Mesenteric fat pad (tissue), 1 donor: ENCODE measurements at places on chromosomes 6 and 20. TPM values are rescaled to one million over a fixed set of nuclear protein-coding genes. Genes with fewer than 3 reads are reported as not detected.
A peak's percentile ranks its signal among the peaks of the same experiment; 100 is the strongest.

Gene ABHD16B
- total RNA-seq: not detected

DNA sequence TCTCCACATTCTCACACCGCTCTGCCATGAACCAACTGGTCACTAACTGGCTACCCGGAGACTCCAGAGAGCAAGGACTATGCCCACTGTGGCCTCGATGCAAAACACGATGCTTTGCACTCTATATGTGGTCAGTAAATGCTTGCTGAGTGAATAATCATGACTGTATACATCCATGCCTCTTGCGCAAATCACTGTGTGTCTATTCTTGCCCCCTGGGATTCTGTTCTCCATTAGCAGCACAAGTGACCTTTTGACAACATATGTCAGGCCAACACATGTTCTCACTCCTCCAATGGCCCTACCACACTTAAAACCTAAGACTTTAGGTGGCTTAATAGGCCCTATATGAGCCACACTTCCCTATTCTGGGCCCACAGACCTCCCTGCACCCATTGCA lies 16.9 kb downstream of the KIF16B start:
- DNase-seq: no peak

GRCh38 chr6:144286503-144287393 lies 1.6 kb downstream of the UTRN start:
- peak; percentile 90 for DNase-seq

Gene LGSN
- total RNA-seq: not detected

- DNase-seq: no peak
These were observed 209.2 kb upstream of the ASCC3 start for GRCh38 chr6:101090281-101090680.

GRCh38 chr6:96792561-96793190 lies 44.6 kb downstream of the GPR63 start:
- no peak for DNase-seq

Gene TXLNB
- total RNA-seq: 0.61 TPM
